ENCODE measurements at places on chromosomes 12 and 14.

DNA sequence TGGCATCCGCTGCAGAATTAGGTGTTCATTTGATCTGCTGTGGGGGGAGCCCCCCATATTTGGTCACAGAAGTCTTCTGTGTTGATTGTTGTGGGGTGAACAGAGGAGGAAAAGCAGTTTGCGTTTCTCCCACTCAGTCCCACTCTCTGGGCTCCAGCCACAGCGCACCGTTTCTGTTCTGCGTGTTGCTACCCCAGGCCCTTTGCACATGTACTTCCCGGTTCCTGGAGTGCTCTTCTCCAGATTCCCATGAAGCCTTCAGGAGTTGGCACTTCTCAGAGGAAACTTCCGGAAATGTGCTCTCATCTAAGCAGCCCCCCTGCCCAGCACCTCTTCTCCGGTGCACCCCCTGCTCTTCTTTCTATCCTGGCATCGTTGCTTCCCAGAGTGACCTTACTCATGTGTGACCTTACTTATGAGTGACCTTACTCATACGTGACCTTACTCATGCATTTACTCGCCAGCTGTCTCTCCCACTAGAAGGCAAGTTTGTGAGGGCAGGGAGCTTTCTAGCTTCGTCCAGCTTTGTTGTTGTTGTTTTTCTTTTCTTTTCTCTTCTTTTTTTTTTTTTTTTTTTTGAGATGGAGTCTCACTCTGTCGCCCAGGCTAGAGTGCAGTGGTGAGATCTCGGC is 93.7 kb downstream of the SCARB1 start:
- DNase-seq, result no peak

- DNase-seq, result no peak
These were observed 375.1 kb upstream of the DDHD1 start for GRCh38 chr14:53528185-53528671.

- no peak for DNase-seq
These were observed 15.8 kb downstream of the KRT7 start for GRCh38 chr12:52248541-52249461.

- DNase-seq, result no peak
These were observed 11.9 kb downstream of the RIN3 start for GRCh38 chr14:92525322-92526095.

GRCh38 chr14:37329189-37330001 is 131.7 kb downstream of the MIPOL1 start:
- DNase-seq, result no peak

- DNase-seq, result no peak
These were observed 38.0 kb upstream of the FKBP4 start for GRCh38 chr12:2756756-2757155.

DNA sequence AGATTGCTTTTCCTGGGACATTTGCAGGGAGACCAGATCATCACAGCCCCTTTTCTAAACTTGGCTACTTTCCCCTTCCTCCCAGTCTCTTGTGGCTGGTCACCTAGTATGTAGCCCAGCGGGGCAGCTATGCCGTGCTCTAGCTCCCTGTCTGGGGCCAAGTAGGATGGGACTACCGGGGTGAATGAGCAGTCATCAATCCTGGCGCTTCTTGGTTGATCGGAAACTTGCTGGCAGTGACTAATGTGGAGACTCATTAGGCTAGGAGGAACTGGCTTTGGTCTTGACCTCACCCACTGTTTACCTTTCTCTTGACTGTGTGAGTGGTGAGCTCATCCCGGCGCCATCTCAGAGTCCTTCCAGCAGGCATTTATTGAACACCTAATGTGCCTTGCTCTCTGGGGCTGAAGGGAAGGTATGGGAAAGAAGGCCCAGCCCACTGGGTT is 15.9 kb downstream of the PLEKHG3 start:
- no peak for DNase-seq

DNA sequence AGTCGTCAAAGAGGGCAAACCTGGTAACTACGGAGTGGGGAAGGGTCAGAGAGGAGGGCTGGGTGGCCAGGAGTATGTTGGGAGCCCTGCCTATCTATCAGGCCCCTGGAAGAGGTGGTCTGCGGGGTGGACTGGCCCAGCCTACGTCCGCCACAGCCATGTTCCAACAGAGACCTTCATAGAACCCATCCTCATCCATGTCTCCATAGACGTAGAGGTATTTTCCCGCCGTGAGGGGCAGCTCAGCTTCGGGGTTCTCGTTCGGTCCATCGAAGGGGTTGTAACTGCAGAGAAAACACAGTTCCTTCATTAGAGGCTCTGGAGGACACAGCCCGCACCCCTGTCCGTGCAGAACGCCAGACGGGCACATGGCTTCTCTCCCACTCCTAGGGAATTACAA is 107.3 kb downstream of the PIWIL1 start:
- DNase-seq, result no peak

- DNase-seq, result no peak
These were observed 10.2 kb downstream of the DLST start for GRCh38 chr14:74891870-74892269.

DNA sequence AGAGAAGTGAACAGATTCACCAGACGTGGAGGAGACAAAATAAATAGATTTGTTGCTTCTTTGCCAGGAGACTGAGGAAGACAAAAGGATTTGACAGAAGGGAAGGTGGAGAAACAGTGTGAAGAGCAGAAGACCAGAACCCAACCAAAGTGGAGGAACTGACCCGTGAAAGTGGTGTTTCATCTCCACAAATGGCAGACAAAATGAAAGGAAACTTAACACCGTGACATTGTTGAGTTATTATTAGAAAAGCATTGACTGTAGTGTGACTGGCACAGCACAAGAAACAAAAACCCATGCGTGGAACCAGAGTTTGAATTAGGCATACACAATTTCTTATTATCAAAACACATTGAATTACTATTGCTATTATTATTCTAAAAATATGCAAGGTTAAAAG is 518.1 kb downstream of the TMEM121 start:
- no peak for DNase-seq

DNA sequence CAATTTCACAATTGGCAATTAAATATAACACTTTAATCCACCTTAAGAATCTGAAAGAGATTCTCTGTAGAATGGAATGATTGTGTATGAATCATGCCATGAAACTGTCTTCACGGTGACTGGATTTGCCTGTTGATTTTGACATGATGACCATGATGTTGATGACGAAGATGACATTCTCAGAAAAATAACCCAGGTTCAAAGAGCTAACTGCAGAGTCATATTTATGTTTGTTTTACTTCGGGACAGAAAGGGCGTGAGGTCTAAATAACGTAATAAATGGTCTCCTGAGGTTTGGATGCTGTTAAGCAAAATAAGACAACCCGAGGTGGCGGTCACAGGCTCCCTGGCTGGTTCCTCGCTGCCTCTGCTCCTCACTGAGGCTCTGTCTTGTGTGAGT is 532.0 kb downstream of the TMEM121 start:
- no peak for DNase-seq

GRCh38 chr12:52651726-52652261 is at the start of gene KRT2:
Gene KRT2, minus strand, starts transcription at chr12:52652211. Its CDS starts 69 bp downstream, at chr12:52652142.
- no peak for DNase-seq

GRCh38 chr12:52367876-52368275 is 595 bp upstream of the KRT85 start:
- DNase-seq, result no peak

DNA sequence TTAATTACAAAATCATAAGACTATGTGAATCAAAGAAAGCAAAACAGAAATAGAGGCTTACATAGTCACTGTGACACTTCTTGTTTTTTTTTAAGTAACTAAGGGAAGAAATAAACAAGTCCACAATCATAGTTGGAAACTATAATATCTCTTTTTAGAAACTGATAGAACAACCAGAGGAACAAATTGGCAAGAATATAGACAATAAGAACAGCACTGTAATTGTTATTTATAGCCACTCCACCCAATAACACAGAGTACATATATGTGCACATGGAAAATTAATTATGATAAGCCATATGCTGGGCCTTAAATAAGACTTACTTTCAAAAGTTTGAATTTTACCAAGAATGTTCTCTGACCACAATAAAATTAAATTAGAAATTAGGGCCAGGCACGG is 101.1 kb downstream of the PLEKHG7 start:
- no peak for DNase-seq

- DNase-seq, result no peak
These were observed 31.8 kb upstream of the SMUG1 start for GRCh38 chr12:54220567-54220966.

- no peak for DNase-seq
These were observed 85.5 kb downstream of the TGFB3 start for GRCh38 chr14:75896341-75896740.

DNA sequence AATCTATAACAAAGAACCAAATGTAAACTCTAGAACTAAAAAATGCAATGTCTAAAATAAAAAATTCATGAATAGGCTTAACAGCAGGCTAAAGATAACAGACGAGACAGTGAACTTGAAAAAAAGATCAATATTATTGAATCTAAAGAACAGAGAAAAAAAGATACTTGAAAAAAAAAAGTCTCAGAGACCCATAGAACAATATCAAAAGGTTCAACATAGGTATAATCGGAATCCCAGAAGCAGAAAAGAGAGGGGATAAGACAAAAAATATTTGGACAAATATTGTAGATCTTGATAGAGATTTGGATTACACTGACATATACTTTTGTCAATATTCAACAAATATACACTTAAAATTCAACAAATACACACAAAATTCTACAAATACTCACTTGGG is 56.6 kb downstream of the TC2N start:
- DNase-seq, result no peak

DNA sequence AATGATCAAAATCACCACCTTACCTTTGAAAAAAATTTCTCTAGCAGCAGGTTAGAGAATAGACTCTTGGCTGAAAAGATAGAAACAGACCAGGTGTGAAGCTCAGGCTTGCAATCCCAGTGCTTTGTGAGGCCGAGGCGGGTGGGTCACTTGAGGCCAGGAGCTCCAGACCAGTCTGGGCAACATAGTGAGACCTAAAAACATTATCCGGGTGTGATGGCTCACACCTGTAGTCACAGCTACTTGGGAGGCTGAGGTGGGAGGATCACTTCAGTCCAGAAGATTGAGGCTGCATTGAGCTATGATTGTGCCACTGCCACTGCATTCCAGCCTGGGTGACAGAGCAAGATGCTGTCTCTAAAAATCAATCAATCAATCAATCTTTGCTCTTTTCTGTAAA is 105.3 kb upstream of the TBX3 start:
- DNase-seq, result no peak

DNA sequence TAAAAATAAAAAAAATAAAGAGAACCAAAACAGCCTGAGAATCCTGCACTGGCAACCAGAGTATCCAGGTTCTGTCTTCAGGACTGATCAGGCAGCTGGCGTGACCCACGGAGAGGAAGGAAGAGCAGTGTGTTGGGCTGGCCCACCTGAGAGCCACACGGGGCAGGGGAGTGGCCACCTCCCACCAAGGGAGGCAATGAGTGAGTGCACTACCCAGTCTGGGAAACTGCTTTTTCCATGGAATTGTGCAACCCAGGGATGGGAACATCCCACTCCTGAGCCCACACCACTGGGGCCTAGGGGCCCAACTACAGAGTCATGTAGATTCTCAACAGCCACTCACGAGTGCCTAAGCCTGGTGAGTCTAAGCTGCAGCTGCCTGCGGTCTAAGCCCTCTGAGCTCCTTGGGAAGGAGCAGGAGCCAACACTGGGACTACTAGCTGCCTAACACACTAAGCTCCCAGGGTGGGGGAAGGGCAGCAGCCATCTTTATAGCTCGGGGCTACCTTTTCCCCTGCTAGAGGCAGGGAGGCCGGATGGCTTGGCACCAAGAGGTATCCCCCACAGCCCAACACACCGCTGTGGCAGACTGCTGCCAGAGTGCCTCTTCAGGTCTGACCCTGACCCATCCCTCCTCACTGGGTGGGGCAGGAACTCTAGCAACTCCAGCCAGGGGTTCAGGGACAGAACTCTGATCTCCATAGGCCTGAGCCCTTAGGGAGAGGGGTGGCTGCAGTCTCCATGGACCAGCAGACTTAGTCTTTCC is 610.9 kb downstream of the RERGL start:
- DNase-seq, result no peak

DNA sequence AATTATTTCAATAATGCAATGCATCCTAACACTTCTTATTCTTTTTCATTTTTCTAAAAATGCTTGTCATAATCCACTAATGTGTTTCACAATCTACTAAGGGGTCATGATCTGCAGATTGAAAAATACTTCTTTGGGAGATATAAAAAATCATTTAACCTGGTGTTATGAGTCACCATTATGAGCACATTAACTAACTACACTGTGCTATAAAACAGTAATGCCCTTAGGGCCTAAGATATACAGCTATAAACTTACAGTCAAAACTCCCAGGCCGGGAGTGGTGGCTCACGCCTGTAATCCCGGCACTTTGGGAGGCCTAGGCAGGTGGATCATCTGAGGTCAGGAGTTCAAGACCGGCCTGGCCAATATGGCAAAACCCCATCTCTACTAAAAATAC is 14.2 kb downstream of the ATXN2 start:
- no peak for DNase-seq

DNA sequence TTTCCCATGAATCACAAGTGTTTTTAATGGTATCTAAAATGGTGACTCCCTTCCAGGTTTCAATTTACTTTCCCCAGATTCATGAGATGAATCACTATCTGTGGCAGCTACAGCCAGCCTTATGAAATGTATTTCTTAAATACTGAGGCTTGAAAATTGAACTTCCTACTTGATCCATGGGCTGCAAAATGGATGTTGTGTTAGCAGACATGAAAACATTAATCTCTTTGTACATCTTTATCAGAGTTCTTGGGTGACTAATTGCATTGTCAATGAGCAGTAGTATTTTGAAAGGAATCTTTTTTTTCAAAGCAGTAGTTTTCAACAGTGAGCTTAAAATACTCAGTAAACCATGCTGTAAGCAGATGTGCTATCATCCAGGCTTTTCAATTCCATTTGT is 250.8 kb downstream of the SLC6A15 start:
- no peak for DNase-seq

- no peak for DNase-seq
These were observed 37.6 kb downstream of the ATG14 start for GRCh38 chr14:55373784-55374705.

DNA sequence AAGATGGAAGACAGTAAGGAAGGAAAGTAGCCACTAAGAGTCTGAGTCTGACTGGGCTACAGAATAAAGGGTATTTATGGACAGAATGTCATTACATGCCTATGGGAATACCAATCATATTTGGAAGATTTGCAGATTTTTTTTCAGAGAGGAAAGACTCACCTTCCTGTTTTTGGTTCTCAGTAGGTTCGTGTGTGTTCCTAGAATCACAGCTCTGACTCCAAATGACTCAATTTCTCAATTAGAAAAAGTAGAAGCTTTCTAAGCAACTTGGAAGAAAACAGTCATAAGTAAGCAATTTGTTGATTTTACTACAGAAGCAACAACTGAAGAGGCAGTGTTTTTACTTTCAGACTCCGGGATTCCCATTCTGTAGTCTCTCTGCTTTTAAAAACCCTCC is 15.4 kb upstream of the PAPLN start:
- no peak for DNase-seq

- DNase-seq, result no peak
These were observed 151.1 kb upstream of the HMGA2 start for GRCh38 chr12:65673156-65673690.

DNA sequence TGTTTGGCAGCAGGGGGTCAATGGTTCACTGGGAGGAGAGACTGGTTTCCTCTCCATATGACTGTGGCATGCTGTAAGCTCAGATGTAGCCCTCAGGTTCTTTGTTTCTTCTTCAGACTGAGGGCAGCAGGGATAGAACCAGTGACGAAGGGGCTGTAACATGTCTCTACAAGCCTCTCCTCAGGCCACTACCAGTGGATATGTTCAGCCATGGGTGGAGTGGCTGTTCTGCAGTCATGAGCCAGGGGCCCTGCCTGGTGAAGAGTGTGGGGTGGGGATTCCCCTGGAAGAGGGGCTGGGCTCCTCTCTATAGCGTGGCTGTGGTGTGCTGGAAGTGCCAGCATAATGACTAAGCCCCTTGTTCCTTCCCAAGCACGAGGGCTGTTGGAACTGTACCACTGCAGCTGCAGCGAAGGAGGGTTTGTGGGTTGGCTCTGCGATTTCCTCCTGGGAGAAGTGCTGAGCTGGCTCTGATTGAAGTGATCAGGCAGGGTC is 55.8 kb downstream of the CMAS start:
- DNase-seq, result no peak

Measured in cerebellar nuclear complex (tissue), 1 donor.